Renal pelvis (tissue), 12 donors: ENCODE measurements at places on chromosomes 5 and 9. TPM values are rescaled to one million over a fixed set of nuclear protein-coding genes. Genes with fewer than 3 reads are reported as not detected.
A peak's percentile ranks its signal among the peaks of the same experiment; 100 is the strongest.

- no peak for DNase-seq
Measured at GRCh38 chr9:131701789-131702337, 38.0 kb downstream of the RAPGEF1 start.

DNA sequence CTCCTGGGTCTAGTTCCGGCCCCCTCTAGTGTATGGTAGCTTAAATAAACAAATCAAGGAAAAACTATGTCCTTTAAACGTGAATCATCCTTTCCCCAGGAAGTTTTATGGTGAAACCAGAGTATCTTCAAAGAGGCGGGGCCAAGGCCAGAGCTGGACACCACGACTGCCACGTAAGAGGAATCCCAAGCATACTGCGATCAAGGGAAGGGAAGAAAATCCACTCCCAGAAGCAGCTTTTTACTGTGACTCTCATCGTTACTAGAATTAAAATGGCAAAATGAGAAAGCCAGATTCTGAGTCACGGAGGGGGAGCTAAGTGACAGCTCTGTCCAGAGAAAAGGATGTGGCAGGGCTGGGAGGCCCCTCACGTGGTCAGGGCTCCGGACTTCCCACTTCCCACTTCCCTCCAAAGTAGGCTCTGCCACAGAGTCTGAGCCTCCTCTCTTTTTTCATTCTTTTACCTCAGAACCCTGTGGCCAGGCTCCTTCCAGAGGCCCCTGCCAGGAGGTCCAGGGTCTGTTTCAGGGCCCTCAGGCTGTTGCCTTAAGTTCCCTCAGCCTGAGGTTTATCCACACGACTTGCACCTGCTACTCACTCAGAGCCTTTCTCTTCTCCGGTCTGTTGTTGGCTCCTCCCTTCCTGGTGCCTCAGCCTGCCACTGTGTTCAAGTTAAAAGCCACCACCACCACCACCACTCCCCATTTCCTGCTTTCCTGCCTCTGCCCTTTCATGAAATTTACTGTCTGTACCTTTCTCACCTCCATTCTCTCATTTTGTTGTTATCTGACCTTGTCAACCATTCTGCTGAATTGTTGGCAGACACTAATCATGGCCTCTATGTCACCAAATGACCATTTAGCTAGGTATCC, 1.4 kb upstream of the GLRX start:
- DNase-seq = peak; percentile 34

DNA sequence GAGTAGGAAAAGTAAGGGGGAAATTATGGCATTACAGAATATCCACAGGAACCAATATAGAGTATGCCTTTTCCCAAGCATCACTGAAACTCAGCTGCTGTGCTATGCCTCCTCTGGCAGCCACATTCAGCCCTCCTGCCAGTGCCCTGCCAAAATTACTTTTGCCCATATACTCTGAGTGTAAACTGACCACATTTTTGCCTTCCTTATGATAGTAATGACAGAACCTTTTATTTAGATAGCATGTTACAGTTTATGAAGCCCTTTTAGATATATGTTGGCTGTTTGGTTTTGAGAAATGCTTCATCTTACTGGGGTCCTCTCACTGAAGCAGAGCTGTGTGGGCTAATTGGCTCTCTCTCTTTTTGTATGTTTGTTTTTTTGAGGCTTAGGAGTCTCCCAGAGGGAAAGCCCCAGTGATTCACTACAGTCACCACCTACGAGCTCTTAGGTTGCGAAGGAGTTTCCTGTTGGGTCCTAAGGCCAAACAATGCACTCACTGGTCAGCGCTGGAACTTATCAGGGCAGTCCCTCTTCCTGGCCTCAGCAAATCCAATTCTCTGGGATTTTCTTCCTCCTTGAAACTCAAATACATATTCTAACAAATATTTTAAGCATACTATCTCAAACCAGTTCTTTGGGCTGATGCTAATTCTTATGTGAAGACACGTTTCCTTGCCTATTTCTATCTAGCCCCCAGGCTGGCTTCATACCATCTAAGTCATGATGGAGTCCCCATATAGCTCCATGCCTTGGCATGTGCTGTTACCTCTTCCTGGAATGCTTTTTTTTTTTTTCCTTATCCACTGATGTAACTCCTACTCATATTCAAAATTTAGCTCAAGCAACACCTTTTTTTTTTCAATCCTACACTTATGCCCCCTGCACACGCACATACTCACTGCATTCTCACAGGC, 3.7 kb downstream of the PHF24 start:
- no peak for DNase-seq

DNA sequence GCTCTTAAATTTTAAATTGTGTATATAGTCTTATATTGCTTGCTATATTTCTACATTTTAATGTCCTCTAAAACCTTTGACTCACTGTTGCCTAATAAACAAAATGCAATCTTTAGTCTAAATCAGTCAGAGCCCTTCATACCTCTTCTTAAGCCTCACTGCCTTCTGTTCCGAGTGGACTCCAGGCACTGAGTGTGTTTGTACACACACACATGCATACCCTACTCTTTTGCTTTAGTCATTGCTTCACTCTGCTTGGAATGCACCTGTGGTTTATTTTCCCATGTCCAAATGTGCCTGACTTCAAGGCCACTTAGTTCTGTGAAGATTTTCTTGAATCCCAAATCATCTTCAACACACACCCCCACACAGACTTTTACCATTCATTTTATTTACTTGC, 60.9 kb downstream of the SLC12A2 start:
- DNase-seq = no peak

- no peak for DNase-seq
Measured at GRCh38 chr5:65535529-65535987, 27.4 kb downstream of the CENPK start.

DNA sequence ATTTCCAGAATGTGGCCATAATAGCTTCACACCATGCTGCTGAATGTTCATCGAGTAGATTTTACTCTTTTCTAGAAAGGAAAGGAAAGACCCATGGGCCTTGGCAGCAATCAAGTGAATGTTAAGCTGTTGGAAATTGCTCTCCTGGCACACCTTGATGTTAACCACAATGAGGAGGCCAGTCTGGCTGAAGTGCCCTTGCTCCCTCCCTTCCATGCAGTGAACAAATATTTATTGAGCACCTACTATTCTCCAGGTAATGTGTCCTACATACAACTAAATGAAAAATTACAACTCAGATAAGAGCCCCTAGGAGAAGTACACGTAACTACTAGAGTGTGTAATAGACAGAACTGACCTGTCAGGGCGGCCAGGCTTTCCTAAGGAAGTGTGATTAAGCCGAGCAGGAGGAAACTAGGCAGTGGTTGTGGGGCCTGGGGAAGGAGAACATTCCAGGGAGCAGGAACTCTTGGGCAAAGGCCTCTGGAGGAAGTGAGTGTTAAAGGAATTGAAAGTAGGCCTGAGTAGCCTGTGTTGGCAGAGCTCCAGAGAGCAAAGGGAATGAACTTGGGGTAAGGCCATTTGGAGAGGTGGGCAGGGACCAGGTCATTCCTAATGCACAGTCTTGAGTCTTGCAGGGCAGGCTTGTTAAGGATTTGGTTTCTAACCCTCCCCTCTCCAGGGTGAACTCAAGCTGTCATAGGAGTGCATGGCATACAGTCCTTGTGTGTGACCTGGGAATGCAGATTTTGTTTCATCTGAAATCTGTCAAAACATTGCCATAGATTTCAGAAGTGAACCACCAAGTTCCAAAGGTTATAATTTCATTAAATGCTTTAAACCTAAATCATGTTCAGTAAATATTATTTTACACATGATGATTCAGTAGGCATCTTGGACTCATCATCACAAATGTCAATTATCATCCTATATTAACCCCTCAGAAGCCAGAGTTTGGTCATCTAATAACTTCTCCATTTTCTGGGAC, 9.0 kb upstream of the ZSWIM6 start:
- no peak for DNase-seq

DNA sequence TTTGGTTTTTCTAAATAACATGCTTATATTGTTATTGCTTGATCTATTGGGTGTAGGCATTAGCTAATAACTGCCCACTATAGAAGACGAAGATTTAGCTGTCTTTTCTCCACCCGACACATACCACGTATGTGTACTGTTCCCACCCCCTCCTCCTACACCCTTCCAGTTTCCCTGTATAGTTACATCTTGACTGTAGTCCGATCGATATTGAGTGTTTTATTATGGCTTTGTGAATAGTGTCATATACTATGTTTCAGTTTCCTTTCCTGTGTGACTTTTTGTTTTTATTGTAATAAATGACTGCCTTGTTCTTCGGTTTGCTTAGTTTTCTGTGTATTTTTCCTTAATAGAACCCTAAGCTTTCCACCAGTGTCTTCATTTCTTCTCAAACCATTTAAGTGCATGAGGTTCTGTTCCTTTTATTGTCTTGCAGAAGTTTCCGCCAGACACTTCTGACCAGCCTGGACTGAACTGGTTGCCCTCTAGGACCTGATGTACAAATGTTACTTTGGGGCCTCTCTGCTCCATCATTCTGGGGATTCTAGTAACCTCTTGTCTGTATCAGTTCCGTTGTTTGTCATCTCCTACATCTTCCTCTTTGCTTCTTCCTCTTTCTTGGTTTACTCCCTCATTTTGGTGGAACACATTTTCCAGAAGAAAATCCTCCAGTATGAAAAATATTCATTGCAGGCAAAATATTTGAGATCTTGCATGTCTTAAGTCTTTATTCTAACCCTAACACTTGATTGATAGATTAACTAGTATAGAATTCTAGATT, 61.8 kb downstream of the PRKACG start:
- no peak for DNase-seq

DNA sequence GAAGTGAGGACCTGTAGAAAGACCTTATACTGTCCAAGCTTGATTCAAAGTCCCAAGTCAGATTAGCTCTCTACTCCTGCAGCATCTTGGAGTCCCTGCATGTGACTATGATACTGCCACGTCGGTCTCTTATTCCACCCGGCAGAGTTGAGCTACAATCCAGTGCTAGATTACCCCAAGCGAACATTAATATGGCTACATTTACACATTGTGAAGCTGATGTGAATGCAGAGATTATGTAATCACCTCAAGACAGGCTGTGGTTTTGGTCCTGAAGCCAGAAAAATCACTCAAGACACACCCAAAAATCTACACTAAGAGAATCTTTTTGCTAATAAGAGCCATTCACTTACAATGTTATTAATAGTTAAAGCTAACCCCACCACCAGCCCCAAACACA, 116.7 kb downstream of the GNA14 start:
- no peak for DNase-seq

DNA sequence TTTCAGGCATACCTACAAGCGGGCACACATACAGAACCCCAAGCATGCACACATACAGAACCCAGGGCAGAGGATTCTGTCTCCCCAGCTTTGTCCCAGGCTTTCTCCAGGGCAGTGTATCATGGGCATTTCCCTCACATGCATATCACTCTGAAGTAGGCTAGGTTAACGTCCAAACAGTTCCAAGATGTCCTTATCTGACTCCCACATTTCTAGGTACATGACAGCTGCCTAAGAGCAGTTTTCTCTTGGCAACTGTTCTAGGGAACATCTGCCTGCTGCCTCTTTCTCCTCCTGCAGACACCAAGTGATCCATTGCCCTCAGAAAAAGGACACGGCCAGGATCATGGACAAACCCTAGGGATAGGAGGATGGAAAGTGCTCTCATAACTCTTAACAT, 84.9 kb upstream of the NR3C1 start:
- no peak for DNase-seq

GRCh38 chr5:3029396-3029795, 277.9 kb upstream of the IRX2 start:
- no peak for DNase-seq

DNA sequence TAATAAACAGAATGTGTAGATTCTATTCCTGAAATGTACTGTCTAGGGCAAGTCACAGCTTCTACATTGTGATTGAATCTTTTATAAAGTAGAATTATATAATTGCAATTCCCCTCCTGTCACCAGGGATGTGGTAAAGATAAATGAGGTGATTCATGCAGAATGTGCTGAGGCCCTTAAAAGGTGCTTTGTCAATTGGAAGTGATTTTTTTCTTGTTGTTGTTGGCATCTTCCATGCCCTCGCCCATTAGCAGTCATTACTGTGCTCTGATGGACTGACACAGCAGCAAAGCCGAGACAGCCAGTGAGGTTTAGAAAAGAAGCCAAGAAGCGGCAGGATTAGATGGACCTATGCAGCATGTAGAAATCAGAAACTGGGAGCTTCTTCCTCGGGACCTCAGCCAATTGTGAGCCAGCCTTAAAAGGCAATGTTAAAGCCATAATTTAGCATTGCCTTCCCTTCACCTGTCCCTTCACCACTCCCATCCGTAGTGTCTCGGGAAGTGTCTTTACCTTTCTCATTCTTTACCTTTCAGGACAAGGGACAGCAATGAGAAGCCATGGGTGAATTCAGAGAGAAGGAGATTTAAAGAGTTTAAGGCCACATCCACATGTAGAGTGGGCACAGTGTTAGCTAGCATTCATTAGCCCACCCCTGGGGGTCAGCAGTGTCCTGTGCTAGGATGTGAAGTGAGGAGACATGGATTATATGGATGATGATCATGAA, 257.8 kb downstream of the PLK2 start:
- no peak for DNase-seq

DNA sequence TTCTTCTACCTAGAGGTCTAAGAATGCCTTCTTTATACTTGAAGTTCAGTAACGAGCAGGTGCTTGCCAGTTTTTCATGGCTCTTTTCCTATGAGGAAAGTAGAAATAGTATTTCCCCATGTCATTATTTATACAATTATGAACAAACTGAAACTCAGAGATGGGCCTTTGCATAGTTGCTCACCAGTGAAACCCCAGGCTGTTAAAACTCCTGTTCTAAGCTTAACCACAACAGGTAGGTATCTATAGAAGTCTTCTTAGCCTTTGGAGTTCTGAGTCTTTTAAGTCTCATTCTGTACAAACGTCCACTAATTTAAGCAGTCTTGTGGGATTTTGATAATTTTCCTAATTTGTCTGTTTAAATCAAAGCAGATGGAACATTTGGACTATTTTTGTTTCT, 90.1 kb downstream of the STARD4 start:
- DNase-seq = no peak

DNA sequence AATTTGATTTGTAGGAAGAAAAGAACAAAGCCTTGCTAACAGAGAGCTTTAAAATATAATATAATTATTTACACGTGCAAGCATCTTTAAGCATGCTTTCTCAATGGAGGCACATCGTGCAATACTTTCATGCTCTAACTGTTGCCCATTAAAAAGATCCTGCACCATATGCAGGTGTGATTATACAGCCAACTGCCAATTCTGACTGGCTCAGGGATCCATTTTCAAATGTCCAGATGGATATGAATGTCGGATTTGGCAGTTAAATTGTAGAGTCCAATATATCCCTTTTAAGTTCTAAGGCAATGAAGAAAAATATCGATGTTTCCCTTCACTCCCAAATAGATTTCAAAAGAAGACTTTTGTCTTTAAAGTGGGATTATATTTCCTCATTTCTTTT, 416.4 kb upstream of the CD180 start:
- DNase-seq = no peak

GRCh38 chr9:105880517-105880916, 186.2 kb downstream of the TMEM38B start:
- no peak for DNase-seq

GRCh38 chr5:115317736-115318135, 21.3 kb upstream of the CCDC112 start:
- DNase-seq = no peak

The GAS1 gene
- 54.8 TPM for polyA plus RNA-seq

The KIF20A gene
- 40.5 TPM for polyA plus RNA-seq

The TTC16 gene
- polyA plus RNA-seq = 0.26 TPM
